ENCODE measurements at places on chromosomes 2 and 18. TPM values are rescaled to one million over a fixed set of nuclear protein-coding genes. Genes with fewer than 3 reads are reported as not detected.

Gene HOXD12
- not detected for total RNA-seq

Gene MPPE1
- total RNA-seq = 38.1 TPM

Gene TUBB8B
- not detected for total RNA-seq

Gene PPM1G
- total RNA-seq = 122 TPM

Gene GPR39
- not detected for total RNA-seq

Gene KANSL3
- total RNA-seq = 51.4 TPM

Gene ANKRD30B
- not detected for total RNA-seq

Gene HOXD13
- not detected for total RNA-seq

Measured in activated naive CD4-positive, alpha-beta T cell treated with anti-CD3 and anti-CD28 coated beads, Interleukin-2, amount 50 U/mL, for 72 hours (primary cell).